ENCODE measurements at places on chromosomes 3 and 15. TPM values are rescaled to one million over a fixed set of nuclear protein-coding genes. Genes with fewer than 3 reads are reported as not detected.

DNA sequence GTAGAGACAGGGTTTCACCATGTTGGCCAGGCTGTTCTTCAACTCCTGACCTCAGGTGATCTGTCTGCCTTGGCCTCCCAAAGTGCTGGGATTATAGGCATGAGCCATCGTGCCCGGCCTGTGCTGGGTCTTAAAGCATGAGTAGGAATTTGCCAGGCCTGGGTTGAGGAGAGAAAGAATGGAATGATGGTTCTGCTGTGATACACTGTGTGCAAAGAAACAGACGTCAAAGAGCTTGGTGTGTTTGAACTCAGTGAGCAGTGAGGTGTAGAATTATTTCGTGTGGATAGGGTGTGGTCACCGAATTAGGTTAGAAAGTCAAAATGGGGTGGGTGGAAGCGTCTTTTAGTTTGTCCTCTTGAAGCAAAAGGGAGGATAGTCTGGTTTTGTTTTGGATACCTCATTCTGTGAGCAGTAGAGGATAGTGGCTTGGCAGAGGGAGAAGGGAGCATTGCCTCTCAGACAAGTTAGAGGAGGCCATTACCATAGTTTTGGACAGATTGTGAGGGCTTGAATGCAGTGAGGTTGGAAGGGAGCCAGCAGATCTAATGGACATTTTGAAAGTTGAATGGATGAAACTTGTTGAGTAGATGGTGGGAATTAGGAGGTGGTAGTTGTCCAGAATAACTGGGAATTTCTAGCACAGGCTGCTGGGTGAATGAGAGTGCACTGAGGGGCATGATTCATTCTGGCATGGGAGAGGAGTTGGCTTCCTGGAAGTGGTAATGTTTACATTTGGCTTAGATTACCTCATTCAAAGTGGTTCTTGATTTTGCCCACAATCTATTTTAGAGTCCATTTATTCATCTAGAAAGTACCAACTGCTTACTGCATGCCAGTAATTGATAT, 27.2 kb downstream of the AKAP13 start:
- no peak for DNase-seq

- no peak for DNase-seq
Measured at GRCh38 chr3:129046037-129046731, 14.4 kb upstream of the GP9 start.

- DNase-seq, result no peak
Measured at GRCh38 chr3:56747150-56747549, 54.6 kb downstream of the ARHGEF3 start.

DNA sequence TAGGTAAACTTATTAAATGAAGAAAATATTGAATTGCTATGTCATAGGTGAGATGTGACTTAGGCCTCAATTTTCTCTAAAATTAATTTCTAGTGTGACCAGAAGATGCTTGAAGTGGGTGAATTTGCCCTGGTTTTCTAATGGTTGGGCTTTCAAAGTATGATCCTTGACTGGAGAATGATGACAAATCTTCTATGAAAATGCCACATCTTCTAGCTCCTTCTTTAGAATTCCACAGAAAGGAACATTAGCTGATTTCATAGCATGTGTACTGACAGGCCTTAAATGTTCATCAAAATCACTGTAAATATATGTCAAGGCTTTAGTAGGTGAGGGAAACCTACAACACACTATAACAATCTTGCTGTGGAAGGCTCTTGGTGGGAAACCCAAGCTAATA, 8.9 kb downstream of the ABI3BP start:
- DNase-seq, result no peak

GRCh38 chr3:42756681-42757213, 16.3 kb downstream of the CCDC13 start:
- DNase-seq, result no peak

GRCh38 chr3:49805367-49805782, 2.3 kb downstream of the INKA1 start:
- DNase-seq, result peak; percentile 95

DNA sequence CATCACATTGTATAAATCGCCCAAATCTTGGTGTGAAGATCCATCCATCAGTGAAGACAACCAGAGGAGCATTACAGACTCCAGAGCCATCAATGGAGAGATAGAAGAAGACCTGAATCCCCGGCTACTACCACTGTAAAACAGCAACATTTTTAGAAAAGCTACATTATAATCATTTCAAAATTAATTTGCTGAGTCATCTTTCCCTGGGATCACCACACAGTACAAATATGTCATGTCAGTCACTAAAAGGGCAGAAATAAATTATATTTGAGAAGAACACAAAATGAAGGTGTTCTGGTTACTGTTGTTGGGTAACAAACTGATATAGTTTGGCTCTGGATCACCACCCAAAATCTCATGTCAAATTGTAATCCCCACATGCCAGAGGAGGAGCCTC, 218.5 kb upstream of the STT3B start:
- DNase-seq, result no peak

- DNase-seq, result no peak
Measured at GRCh38 chr3:9944271-9944670, 7.9 kb downstream of the PRRT3 start.

DNA sequence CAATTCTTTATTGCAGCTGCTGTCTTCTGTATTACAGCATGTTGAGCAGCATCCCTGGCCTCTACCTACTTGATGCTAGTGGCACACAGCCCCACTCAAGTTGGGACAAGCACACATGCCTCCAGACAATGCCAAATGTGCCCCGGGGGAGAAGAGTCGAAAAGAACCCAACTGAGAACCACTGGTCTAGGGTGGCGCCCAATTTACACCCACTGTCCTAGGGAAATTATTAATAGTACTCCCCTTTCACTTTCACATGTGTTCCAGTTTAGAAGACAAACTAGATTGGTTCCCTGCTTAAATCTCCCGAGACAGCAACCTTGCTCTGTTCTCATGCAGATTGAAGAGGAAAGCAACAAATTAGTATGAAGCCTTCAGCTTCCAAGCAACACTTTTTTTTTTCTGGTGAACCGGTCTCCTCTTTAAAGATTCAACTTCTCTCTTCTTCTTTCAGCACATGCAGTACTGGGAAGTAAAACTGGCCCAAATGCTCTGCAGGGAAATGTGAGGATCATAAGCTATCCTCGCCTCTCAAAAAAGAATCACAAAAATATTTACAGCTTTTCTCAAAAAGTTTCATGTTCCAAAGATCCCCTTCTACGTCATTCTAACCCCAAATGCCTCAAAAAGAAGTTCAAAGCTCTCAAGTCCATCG, 823.9 kb upstream of the CFAP20DC start:
- DNase-seq, result no peak

DNA sequence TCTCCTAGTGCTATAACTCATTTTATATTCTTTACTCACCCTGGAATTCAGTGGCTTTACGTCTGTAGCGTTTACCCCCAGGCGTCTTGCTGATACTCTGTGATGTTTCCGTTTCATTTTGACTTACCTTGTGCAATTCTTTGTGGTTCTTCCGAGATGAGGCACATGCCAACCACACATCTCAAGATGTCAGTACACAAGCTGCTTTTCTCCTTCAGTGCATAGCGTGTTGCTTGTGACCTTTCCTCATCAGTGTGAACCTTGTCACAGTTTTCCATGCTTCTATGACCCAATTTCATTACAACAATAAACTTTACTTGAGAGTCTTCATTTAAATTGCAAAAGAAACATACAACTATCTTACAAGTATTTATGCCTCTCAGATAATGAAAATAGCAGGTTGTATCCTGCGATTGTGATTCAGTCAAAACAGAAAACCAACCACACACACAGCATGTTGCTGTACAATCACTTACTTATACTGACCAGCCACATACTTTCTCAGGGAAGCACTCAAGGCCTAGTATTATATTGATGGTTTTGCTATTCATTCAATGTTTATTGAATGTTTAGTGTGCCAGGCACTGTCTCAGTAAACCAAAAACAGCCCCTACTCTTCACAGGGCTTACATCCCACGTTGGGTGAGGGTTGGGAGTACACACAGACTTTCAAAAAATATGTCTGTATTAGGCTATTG, 4.6 kb upstream of the TBL1XR1 start:
- no peak for DNase-seq

GRCh38 chr3:38878646-38879045, 62.6 kb upstream of the SCN10A start:
- no peak for DNase-seq

GRCh38 chr15:38073178-38073946, 138.9 kb downstream of the TMCO5A start:
- DNase-seq, result no peak

- no peak for DNase-seq
Measured at GRCh38 chr3:178010306-178010705, 525.9 kb upstream of the KCNMB2 start.

GRCh38 chr3:124373524-124373923, 356.7 kb upstream of the UMPS start:
- DNase-seq, result no peak

DNA sequence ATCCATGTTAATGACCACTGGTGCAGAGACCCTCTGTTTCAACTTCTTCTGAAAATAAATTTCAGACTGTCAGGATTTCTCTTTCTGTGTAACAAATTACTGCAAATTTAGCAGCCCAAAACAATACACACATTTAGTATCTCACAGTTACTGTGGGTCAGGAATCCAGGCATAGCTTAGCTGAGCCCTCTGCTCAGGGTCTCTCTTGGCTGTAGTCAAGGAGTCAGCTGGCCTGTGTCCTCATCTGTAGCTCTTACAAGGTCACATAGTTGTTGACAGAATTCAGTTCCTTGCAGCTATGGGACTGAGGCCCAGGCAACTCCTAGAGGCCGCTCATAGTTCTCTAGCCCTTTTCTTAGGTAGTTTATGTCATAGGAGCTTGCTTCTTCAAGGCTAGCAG, 51.9 kb downstream of the NKIRAS1 start:
- peak; percentile 34 for DNase-seq

- no peak for DNase-seq
Measured at GRCh38 chr3:159734681-159735080, 254.0 kb upstream of the IL12A start.

DNA sequence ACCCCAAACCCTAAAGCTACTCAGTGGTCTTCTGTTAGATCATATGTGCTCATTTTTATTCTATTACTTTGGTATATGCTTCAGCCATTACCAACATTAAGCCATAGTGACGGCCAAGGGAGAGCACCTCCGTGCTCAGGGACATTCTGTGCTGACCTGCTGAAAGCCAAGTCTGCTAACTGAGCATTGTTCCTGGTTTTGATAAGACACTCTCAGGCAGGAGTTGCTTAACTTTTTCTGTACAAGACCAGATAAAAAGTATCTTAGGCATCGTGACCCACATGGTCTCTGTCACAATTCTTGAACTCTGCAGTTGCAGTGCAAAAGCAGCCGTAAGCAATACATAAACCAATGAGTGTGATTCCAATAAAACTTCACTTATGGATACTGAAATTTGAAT, 100.6 kb downstream of the KLHL25 start:
- no peak for DNase-seq

DNA sequence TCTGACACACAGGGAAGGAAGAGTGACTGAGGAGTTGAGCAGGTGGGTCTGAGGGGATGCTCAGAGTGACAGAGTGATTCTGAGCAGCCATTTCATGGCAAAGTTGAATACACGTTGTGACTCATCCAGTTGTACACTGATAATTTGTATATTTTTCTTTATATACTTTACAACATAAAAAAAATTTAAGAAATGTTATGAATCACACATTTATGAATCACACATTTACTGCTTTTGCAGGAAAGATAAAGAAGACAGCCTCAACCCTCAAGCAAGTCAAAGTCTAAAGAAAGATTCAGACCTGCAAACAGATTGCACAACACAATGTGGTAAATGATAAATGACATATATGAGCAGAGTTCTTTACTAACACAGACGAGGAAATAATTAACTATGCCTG, 21.0 kb upstream of the CHMP2B start:
- DNase-seq, result no peak

- peak; percentile 42 for DNase-seq
Measured at GRCh38 chr15:66369773-66370651, 13.5 kb upstream of the TIPIN start.

- DNase-seq, result no peak
Measured at GRCh38 chr15:29311696-29312095, 42.1 kb upstream of the NSMCE3 start.

- peak; percentile 83 for DNase-seq
Measured at GRCh38 chr3:194139071-194139813, 3.3 kb downstream of the HES1 start.

DNA sequence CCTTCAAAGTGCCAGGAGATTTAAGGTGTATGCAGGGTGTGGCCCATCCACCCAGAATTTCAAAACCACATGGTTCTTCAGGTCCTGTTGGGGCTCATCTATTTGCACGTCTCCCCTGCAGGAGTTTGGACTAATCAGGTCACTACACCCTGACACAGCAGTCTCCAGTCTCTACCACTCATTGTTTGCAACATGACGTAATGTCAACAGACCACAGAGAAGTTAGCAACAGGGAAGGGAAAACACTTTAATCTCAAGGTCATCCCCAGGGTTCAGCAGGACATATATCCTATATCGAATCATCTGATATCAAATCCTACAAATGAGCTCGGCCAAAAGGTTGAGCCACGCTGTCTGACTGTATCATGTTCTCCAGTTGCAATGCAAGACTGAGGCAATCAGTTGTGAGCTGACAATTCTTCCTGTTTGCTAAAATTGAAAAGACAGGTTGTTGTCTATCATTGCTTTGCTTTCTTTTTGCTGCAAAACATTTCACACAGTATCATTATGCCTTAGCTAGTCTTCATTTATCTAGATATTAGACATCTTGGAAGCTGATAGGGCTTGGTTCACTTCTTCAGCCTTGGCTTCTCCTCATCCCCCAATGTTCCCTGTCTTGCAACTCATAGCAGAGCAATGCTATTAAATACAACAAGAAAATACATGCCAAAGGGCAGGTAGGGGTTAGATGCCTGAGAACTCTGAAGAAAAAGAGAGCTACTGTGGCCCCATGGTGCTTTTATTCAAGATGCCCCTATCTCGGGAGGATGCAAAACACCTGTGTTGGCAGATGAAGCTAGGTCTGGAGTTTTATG, 13.4 kb upstream of the LEKR1 start:
- DNase-seq, result no peak

DNA sequence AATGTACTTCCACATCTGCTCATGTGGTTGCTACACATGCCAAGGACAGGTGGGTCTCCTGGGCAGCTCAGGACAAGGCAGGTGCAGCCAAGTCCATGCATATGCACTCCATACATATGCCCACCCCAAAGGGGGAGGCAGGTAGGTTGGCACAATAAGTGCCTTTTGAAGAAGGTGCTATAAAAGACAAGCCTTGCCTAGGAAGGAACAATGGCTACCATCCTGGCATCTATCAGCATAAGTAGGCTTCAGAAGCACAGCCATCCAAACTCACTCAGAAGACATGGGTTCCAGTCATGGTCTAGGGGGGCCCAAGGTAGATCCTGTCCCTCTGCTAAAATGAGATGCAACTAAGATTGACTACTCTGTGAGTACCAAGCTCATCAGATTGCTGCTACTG, 34.6 kb downstream of the NBEAL2 start:
- DNase-seq, result no peak

The HACD2 gene
- polyA plus RNA-seq, result 11.4 TPM

The LINGO1 gene
- 8.7 TPM for polyA plus RNA-seq

The SLC27A2 gene
- not detected for polyA plus RNA-seq

The PPP1R14D gene
- polyA plus RNA-seq, result not detected

The PARP6 gene
- polyA plus RNA-seq, result 77.2 TPM

The GPR62 gene
- polyA plus RNA-seq, result 0.42 TPM

The TRAIP gene
- polyA plus RNA-seq, result 5.8 TPM

The ATP13A4 gene
- 1.3 TPM for polyA plus RNA-seq

The SPSB4 gene
- 18.3 TPM for polyA plus RNA-seq
